ENCODE measurements at places on chromosomes 1 and 21.

DNA sequence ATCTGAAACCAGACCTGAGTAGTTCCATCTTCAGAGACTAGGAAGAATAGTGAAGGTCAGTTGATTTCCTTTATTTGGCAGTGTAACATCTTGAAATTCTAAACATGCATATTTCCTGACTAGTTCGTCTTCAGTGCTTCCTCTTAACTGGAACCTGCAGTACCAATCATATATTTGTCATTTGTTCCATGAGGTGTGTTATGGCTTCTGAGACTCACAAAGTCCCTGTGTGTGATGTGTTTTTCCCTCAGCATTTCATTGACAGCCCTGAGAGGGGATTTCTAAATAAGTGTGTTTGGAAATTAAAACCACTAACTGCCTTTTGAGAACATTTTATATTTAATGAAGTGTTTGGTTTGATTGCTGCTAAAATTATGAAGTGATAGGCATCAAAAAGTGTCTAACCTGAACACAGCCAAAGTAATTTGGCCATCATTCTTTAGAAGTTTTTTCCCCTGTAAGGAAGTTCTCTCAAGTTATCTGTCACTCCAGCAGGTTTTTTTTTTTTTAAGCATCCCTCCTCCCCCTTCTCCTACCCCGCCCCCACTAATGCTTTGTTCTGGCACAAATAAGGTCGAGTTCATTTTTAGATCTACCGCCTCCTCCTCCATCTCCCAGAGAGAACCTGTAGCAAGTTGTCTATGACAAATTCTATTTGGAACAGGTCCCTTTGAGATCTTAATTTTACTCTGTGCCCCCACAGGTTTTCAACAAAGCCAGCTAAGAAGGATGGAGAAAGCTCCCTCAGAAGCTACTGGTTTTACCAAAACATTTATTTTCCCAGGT lies 61.4 kb downstream of the TMEM200B start:
- no peak for DNase-seq

DNA sequence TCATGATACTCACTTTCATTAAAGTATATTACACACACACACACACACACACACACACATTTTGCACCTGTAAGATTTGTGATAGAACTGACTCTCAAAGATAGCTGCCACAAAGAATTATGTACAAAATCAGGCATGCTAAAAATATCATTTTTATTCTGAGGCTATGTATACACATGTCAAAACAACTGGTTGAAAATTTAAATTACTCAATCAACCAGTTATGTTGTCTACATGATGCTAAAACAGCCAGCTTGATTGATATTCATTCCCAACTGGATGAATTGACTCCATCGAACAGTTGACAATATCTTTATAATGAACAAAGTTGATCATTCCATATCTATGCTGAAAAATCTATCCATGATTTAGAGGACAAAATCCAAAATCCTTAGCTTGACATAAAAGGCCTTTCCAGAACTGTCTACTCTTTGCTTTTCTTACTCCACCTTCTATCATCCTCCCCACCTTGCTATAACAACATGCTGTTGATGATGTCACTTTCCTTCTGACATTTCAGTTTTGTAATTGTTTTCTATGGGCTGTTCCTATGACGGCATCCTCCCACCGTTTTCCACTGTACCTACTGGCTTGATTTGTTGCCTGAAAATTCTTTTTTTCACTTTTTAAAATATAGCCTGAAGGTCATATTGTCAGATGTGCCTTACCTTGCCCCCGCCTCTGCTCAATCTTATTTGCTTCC lies 321.5 kb upstream of the OLFM3 start:
- no peak for DNase-seq

- DNase-seq, result no peak
Observed at GRCh38 chr1:24454673-24455072, 39.1 kb downstream of the NIPAL3 start.

DNA sequence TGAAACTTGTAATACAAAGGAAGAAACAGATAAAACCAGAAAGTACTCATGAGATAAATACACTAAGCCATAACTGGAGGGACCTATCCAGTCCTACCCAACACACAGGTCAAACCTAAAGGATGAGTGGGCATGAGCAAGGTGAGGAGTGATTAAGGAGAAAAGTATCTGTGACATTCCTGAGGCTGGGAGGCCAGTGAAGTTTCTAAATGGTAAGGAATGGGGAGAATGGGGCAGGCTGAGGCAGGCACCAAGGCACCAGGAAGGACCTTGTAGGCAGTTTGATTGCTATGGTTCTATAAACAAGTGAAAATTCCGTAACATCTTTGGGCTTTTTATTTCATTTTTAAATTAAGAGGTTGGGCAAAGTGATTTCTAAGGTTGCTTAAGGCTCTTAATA lies 10.4 kb downstream of the DDX59 start:
- DNase-seq, result no peak

GRCh38 chr1:48495911-48496310 lies 23.9 kb upstream of the SPATA6 start:
- no peak for DNase-seq

DNA sequence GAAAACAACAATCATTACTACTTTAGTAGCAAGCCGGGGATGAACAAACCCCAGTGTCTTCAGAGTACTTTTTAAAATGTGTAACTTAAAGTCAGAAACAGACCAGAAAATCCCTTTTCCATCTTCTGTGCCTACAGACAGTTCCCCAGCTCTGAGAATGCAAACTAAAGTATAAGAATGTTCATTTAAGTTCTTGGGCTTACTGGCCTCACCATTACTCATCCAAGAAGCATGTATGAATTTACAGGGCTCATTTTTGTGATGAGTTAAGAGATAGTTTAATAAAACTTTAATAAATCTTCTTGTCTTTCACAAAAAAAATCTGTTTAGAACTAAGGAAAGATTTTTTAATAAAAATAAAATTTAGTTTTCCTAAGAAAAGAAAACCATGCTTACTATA lies 4.6 kb downstream of the LPGAT1 start:
- no peak for DNase-seq

GRCh38 chr1:89734442-89734841 lies 86.4 kb upstream of the LRRC8D start:
- no peak for DNase-seq

DNA sequence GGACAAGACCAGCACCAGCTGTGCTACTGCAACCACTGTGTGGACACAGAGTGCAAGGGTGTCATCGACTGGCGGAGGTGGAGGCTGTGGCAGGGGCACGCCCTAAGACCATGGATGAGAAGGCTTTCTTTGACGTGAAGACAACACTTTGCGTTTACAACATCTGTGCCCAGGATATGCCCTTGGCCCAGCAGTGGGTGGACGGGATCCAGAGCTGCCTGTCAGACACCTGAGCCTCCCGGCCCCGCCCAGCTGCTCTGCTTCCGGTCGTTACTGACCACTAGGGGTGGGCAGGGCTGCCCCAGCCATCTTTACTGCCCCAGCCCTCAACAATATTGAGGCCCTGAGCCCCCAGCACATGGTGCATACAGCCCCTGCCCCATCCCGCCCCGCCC lies 21.4 kb upstream of the NPPB start:
- DNase-seq, result no peak

DNA sequence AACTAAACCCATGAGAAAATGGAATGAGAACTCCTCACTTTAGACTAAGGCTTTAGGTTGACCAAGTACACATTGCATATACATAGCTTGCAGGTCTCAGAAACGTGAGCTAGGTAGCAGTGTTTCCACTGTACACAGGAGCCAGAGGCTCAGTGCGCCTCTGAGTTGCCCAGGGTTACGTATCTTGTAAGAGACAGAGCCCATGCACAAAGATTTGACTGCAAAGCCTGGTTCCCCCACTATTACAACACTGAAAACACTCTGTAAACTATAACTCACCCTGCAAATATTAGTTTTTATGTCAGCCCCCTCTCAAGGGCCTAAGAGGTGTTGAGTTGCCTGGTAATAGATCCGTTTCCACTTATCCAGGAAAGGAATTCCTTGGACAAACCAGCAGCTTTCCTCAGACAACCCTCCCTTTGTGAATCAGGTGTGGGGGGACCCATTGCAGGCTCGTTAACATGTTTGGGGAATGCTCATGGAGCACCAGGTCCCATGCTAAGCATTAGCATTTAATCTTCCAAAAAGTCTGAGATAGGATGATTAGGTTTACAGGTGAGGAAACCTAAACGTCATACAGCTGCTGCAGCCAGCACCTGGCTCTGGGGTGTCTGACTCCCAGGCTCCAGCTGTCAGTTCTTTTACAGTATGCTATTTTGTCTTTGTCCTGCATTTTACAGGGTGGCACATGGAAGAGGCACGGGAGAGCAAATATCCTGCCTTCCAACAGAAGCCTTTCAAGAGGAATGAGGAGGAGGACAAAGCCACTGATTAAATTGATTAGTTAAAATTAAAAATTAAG lies 25.7 kb downstream of the TENT5C start:
- no peak for DNase-seq

DNA sequence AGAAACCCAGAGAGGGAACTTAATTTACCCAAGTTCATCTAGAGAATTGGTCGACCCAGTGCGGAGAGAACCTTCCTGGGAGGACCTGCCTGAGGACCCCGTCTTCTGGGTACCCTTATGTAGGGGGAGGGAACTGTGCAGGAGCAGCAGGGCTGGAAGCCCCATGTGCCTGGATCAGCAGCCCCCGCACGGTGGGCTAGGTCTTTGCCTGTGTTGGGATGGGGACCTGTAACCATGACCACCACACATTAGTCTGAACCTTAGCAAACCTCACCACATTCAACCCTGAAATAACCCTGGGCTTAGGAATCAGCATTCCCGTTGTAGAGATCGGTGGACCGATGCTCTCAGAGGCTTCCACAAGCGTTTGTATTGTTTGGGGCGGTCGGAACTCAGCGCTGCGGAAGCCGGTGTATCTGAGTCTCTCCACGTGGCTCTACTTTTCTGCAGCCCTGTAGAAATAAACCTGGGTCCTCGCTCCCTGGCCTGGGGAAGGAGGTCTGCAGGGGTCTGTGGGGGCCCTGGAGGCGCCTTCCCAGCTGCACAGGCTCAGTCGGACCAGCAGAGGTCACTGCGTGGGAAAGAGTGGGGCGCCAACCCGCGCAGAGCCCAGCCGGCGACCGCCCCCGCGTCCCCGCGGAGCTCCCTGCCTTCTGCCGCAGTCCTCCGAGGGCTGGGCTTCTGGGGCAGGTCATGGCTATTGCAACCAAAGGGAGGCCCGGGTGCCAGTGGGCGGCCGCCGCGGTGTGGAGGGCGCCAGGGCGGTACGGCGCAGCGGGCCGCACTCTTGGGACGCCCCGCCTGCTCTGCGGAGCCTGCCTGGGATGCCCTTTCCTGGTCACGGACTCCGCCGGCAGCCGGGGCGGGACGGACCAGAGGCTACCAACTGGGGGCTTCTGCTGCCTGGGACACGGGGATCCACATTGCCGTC lies 36.2 kb upstream of the KCNA10 start:
- DNase-seq, result peak; percentile 61

- DNase-seq, result peak; percentile 71
Observed at GRCh38 chr1:234607109-234608024, 2.6 kb downstream of the IRF2BP2 start.

DNA sequence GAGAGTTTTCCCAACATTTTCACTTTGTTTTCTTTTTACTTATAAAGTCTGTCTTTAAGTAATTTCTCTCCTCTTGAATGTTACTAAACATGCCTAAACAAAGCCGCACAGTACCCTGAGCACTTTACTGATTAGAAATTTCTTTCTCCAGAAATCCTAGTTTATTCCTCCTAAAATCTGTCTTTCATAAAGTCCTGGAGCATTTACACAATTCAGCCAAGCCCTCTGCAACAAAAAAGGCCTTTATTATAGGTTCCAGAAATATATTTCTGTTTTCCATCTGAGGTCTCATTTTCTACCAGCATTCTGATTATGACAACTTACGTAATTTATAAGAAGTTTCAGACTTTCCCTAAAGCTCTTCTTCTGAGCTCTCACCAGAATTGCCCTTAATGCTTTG lies 549.5 kb upstream of the OLFM3 start:
- DNase-seq, result no peak

DNA sequence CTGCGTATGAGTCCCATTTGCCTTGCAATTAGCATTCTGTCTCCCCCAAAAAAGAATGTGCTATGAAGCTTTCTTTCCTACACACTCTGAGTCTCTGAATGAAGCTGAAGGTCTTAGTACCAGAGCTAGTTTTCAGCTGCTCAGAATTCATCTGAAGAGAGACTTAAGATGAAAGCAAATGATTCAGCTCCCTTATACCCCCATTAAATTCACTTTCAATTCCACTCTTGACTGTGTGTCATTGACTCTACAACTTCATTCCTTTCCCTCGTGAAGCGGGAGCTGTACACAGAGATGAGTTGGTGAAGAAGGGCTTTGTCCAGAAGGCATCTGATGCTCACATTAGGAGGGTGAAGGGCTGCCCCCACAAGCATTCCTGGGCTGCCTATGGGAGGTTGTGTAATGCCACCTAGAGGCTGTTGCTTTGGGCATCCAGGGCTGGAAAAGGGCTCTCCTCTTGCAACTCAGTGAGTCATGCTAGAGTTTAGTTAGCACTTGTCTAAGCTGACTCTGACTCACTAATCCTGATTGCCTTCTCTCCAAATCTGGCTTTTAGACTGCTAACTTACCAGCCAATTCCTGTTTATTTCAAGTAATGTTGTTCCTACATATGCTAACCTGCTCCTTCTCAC lies 1.8 kb downstream of the SPRR1B start:
- peak; percentile 15 for DNase-seq
